Left ventricle myocardium inferior (tissue), 1 donor: ENCODE measurements at places on chromosomes 5 and 9.

GRCh38 chr9:108905494-108905893 is 28.4 kb downstream of the ELP1 start:
- DNase-seq: no peak

GRCh38 chr5:174327317-174327864 is 281.9 kb downstream of the NSG2 start:
- DNase-seq: peak; percentile 56

GRCh38 chr9:136556166-136556565 is 10.3 kb upstream of the NOTCH1 start:
- no peak for DNase-seq

DNA sequence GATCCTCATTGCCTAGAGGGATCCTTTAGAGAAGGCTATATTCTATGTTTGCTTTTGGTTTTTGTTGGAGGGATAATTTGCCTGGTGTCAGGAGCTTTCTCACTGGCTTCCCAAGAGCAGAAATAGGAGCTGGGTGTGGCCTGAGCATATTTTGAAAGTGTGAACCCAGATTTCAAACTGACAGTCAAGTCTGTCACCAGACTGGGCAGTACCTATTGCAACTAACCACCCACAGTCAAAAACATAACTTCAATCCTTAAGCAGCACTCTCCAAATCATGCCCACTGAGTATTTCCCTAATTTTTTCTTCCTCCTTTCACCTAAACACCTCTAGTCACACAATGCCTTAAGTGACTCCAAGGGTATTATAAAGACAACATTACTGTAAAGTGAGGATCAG is 278.4 kb downstream of the EBF1 start:
- DNase-seq: no peak
